Activated CD4-positive, alpha-beta T cell treated with anti-CD3 and anti-CD28 coated beads, Interleukin-2, amount 10 ng/mL, durations not matched to agents 24 days and 14 days (primary cell): ENCODE measurements at places on chromosomes 16 and 17. TPM values are rescaled to one million over a fixed set of nuclear protein-coding genes. Genes with fewer than 3 reads are reported as not detected.
A peak's percentile ranks its signal among the peaks of the same experiment; 100 is the strongest.

TEKT5 gene
- total RNA-seq, result not detected in 2 replicates

- peak; percentile 59 for DNase-seq
Observed at GRCh38 chr17:4678448-4679026, 25.4 kb downstream of the PELP1 start.

DNA sequence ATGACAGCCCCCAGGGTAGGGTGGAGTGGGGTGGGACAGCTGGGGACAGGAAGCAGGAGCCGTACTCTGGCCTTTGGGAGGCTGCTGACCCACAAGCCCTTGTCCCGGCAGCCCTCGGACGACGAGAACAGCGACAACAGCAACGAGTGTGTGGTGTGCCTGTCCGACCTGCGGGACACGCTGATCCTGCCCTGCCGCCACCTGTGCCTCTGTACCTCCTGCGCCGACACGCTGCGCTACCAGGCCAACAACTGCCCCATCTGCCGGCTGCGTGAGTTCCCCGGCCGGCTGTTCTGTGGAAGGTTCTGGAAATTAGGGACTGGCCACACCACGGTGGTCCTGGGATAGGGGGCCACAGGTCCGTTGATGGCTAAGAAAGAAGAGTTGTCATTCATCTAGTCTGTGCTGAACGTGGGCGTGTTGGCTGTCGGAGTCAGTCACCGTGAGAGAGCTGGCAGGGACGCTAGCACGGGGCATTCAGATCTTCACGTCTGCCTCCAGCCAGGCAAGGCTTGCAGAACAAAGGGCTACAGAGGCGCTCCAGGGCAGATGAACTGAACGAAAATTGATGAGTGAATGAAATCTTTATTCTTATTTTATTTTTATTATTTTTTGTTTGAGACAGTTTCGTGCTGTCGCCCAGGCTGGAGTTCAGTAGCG is 19.8 kb upstream of the NUDT16L1 start:
- no peak for DNase-seq

DNA sequence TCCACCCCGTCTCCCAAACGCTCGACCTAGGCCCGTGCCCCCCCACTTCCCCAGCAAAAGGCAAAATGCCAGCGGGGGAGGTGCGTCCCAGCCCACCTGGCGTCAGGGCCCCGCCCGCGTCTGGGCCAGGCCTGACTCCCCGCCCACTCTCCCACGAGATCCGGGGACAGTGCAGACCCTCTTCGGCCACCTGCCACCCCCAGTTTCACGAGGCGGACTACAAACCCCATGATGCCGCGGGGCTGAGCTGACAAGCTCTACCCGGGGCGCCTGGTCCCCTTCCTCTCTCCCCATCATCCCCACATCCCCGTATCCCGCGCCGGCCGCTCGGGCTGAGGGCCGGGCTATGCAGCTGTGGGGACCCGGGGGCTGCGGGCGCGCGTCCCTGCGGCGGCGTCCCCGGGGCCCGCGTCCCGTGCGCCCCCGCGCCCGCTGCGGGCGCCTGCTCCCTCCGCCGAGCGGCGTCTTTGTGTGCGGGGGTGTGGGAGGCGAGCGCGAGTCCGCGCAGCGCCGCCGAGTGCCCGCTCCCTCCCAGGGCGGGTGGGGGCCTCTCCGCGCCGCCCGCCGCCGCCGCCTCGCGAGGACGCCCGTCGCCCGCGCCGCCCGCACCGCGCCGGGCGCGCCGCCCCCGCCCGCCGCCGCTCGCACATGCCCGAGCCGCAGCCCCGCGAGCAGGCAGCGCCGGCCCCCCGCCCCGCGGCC is at the start of gene ANKRD13B:
ANKRD13B (plus strand) TSS at position 283 of the 702 bp plus-strand sequence. CDS start 490 bp downstream, outside the sequence.
- peak; percentile 83 for DNase-seq

DNA sequence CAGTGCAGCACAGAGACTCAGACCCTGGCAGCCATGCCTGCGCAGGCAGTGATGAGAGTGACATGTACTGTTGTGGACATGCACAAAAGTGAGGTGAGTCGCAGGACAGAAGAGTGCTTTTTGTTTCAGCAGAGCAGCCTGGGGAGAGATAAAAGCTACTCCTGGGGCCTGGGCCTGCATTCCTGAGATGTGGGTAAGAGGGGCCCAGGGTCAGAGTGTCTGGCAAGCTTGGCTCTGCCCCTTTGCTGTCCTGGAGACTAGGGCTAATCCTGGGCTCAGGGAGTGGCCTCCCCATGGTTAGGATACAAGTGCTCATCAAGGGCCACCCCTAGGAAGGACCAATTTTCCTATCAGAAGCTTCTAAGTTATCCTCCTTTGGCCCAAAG is 4.8 kb upstream of the ERBB2 start:
- no peak for DNase-seq

GRCh38 chr17:19876529-19877161 is 8.9 kb upstream of the ULK2 start:
- peak; percentile 78 for DNase-seq

- peak; percentile 68 for DNase-seq
Observed at GRCh38 chr16:17474037-17474436, 3.3 kb upstream of the XYLT1 start.
